ENCODE measurements at places on chromosomes 4 and X.

- DNase-seq, result no peak
These were observed 68.6 kb downstream of the CHST7 start for GRCh38 chrX:46642145-46642544.

DNA sequence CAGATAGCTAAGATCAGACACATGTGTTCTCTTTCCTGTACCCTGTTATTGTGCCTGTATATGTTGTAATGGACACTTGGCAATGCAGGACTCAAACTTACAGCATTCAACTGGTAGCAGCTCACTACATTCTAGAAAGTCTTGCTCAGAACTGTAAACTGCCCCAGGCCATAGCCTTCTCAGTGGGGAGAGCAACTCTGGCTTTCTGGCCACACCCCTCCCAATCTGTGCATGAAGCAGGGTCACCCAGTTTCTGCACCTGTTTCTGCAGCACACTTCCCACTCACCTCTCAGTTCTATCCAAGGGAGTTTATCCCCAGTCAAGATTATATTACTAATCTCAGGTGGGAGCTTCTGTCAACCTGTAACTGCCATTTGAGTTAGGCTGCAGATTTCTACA, 38.9 kb upstream of the TBX22 start:
- no peak for DNase-seq

DNA sequence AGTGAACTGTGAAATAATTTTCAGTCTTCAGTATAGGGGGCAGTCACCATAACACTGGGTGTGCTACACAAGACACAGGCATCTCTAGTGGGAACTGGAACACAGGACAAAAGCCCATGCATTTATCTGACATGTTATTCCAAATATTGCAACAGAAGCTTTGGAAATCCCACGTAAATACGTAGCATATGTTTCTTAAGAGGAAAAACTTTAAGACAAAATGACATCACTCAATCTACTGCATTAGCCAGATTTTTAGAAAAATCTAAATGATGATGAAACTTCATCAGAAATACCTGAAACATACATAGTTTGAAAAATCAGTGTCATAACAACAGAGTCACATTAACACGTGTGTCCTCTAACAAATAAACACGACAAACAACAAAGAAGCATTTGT, 14.5 kb downstream of the SHISA3 start:
- no peak for DNase-seq

DNA sequence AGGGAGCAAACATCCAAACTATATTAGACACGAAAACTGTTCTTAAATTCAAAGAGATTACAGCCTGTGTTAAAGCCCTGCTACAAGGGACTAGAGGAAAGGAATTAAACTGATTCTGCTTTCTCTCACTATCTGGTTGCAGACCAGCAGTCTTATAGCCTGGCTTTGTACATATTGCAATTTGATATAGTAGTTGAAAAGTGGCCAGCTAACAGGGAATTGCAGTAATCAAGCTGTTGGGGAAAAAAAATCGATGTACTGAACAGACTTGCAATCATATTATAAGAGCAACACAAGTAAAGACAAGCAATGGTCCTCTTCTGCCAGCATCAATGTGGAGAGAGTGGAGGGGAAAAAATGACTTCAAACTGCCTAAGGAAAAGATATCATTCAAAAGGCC, 364.4 kb upstream of the EPHA5 start:
- DNase-seq, result no peak

GRCh38 chrX:76253432-76253831, 80.6 kb downstream of the PBDC1 start:
- peak; percentile 18 for DNase-seq

GRCh38 chr4:1658146-1658545, 26.0 kb downstream of the FAM53A start:
- no peak for DNase-seq

- DNase-seq, result no peak
These were observed 200.4 kb downstream of the MAB21L2 start for GRCh38 chr4:150782311-150782710.

GRCh38 chrX:11893933-11894710, 136.1 kb downstream of the MSL3 start:
- DNase-seq, result no peak

DNA sequence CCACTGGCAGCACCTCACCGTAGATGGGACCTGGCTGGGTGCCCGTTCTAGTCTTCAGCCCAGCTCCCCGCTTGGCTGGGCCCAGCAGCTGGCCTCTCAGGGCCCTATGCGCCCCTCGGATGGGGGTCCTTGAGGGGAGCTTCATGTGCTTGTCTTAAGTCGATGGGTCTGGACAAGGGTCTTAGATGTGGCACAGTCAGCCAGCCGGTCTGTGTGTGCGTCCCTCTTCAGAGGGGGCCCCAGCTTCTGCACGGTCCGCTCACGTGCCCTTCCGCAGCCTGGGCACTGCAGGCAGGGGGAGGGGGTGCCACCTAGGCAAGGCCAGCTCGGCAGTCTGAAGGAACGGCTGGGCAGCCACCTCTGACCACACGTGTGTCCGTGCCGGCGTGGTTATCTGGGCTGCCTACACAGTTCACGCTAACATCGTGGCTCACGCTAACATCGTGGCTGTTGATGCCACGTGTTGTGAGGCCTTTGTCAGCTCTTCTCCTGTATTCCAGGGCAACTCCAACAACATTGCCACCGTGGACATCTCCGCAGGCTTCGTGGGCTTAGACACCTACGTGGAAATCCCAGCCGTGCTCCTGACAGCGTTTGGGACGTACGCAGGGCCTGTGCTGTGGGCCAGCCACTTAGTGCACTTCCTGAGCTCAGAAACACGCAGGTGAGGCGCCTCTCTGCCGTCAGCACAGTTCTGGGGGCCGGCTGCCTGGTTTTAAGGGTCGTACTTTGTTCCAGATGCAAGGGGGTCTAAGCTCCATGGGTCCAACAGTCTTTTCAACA, 34.5 kb downstream of the PIGG start:
- DNase-seq, result no peak

DNA sequence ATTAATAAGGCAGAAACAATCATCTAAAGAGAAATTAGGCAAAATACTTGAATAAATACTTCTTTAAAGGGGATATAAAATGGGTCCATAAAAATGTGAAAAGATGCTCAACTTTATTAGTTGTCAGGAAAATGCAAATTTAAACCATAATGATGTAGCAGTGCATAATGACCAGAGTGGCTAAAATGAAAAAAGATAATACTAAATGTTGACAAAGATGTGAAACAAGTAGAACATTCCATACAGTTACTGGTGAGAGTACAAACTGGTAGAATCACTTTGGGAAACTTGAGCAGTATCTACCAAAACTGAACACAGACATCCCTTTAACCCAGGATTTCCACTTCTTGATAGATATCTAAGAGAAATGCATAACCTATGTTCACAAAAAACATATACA, 5.0 kb downstream of the ARSJ start:
- no peak for DNase-seq

DNA sequence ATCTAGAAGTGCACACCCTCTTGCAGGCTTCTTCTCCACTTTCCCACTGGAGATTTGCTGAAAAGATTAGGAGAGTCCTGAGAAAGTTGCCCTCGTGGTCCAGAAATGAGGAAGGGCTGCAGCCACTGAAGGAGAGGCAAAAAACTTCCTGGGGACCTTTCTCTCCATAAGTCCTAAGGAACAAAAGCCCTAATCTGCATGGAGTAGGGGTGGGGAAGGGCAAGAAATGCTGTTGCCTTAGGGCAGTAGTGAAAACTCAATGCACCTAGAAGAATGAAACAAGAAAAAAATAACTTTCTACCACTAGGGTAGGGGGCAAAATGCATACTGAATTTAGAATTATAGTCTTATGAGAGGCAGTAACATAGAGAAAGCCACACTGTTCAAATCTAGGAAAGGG, 1408.8 kb downstream of the PCDH19 start:
- no peak for DNase-seq

DNA sequence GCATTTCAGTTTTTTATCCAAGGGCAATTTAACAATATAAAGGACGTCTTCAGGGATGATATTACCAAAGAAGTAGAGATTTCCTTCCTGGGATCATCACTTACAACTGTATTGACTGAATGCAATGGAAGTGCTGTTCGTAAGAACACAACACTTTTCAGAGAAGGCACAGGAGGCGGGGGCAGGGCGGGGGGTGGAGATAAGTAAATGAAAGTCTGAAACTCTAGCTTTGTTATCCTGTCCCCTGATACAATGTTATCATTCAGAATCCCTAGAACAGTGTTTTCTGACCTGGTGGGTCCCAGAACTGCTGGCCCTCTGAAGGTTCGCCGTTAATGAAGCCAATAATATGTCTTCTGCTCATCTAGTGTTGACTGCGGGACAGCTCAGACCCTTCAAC, 124.6 kb downstream of the NSUN7 start:
- DNase-seq, result no peak

DNA sequence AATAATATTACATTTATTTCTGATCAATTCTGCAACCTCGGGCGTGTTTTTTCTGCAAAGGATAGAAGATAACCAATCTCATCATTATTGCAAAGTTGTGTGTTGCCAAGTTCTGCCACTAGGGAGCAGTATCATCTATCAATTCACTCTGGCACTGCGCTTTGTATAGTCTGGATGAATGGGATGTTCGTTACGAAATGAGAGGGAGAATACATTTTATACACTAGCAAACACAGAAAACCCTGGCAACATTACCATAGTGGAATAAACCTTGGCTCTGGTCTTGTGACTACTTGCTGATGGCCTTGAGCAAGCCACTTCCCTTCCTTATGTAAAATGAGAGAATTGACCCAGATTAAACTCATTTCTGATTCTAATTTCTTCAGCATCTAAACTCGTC, 97.5 kb upstream of the ZNF518B start:
- DNase-seq, result peak; percentile 56

- no peak for DNase-seq
These were observed 81.6 kb downstream of the KDM6A start for GRCh38 chrX:44954562-44954961.

- no peak for DNase-seq
These were observed 5.9 kb downstream of the MRFAP1L1 start for GRCh38 chr4:6703786-6704185.

DNA sequence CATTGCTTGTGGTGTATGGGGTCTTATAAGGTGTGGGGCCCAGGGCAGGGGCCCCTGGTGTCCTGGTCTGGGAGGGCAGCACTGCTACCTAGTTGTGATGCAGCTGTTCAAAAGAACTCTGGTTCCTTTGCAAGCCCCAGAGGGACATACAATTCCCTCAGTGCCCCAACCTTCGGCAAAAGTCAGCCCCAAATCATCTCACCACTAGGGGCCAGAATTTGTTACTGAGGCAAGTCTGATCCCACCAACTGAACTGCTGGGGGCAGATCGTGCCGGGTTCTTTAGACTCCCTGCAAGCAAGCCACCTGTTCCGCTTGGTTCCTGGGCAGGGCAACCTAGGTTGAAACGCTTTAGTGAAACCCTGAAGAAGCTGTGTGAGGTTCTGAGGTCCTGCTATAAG, 180.1 kb upstream of the S100G start:
- no peak for DNase-seq

DNA sequence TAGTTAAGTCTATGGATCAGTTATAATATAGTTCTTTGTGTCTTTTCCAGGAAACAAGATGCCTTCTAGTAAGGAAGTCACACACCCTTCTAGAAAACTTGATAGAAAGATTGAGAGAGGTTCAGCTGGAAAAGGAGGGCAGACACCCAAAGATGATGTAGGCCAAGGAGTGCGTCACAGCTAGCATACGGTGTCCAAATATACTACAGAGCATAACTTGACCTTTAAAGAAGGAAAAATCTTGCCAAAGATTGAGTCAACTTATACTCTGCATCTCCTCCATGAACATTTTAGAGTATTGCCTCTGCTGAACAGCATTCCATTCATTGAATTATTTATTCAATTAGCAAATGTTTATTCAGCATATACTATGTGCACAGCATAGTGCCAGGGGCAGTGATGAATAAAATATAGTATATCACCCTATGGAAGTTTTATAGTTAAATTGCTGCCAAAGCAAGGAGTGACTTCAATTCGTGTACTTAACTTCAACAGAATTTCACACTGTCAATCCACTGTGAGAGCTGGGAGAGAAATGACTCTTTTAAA, 51.9 kb upstream of the SLC6A14 start:
- DNase-seq, result no peak

DNA sequence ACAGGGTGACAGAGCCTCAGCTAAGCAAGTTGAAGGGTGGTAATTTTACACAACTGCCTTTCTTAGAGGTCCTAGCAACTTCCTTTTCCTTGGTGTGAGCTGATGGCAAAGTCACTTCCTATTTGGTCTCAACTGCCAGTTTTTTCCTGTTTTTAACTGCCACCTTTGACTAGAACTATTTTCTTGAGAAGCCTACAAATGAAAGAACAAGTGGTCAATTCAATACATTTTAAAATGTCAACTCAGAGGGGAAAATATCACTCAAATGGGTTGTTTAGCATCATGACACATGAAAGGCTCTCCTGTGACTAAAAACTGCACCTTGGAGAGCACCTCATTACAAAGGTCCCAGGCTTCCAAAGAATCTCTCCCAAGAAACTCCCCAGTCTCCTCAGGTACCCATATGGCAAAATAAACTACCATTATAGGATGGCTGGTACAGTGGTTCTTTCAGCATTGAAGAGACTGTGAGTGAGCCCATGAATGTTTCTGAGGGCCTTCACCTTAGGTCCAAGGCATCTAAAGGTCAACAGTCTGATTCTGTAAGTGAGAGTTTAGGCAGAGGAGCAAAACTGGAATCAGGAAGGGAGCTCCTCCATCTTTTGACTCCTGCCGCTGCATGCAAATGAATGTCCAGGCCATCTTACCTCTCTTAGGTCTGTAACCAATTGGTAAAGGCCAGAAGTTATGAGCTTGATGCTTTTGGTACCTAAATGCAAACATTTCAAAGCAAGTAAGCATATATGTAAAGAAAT, 5.5 kb upstream of the STK26 start:
- no peak for DNase-seq

DNA sequence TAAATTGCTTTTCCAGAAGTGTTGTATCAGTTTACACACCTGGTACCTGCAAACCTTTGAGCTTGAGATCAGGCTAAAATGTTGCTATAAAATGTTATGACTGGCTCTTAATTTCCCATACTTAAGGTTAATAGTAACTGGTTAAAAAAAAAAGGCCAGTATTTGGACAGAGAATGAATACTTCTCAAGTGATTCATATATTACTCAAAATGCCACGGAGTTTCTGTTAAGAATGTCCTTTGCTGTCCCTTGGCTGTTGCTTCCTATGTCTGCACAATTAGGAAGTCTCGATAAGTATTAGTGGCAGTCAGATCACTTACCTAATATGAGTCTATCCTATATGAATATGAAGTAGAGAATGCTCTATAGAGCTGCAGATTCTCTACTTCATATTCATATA, 232.2 kb upstream of the IGFBP7 start:
- no peak for DNase-seq

GRCh38 chr4:117010671-117011070, 74.7 kb downstream of the TRAM1L1 start:
- DNase-seq, result no peak

Data from HCT116 (cell line).